ENCODE measurements at places on chromosomes 3 and 15.

- DNase-seq: no peak
Measured at GRCh38 chr15:69161878-69162213, 1.4 kb downstream of the GLCE start.

DNA sequence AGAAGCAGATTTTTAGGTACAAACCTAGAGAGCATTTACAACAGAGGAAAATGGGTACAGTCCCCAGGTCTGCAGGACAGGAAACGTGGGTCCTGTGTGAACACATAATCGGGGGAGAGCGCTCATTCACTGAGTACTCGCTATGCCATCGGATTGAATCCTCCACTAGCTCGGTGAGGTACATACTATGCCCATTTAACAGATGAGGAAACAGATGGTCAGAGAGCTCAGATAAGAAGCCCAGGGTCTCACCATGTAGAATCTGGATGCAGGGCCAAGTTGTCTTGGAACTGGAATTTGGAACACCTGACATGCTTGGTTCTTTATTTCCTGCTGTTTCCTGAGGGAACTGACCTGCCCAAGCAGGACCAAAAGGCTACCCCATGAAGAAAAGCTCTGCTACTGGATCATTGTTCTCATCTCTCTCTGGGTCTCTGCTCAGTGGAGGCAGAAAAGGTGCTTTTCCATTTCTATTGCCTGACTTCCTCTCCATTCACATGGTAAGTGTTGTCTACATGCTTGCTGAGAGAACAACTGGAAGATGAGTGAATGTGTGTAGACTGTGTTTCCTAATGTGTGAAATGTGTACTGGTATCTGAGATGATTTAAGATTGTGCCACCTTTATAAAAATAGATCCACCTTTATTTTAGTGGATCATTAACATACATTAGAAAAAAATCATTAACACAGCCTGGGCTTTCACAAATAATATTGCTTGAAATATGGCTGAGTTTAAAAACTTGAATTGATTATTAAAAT, 89.1 kb downstream of the TGFBR2 start:
- DNase-seq: no peak

DNA sequence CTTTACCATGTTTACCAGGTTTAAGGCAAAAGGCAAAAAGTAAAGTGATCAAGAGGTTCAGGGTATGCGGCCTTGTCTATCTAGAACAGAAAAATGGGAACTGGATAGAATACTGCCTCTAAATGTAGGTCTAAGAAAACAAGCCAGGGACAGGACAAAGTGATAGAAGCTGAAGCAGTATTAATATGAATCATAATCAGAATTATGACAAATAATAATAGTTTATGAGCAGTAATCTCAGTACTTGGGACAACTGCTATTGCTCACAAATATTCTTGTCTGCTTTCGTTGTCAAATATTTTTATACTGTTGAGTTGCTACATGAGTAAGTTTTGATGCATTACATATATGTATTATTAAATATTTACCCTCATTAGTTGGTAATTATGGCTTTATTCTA, 356.9 kb upstream of the RBMS3 start:
- no peak for DNase-seq

- DNase-seq: no peak
Measured at GRCh38 chr3:11641316-11641682, 2.4 kb downstream of the VGLL4 start.

- no peak for DNase-seq
Measured at GRCh38 chr15:42608110-42608531, 32.7 kb downstream of the STARD9 start.

DNA sequence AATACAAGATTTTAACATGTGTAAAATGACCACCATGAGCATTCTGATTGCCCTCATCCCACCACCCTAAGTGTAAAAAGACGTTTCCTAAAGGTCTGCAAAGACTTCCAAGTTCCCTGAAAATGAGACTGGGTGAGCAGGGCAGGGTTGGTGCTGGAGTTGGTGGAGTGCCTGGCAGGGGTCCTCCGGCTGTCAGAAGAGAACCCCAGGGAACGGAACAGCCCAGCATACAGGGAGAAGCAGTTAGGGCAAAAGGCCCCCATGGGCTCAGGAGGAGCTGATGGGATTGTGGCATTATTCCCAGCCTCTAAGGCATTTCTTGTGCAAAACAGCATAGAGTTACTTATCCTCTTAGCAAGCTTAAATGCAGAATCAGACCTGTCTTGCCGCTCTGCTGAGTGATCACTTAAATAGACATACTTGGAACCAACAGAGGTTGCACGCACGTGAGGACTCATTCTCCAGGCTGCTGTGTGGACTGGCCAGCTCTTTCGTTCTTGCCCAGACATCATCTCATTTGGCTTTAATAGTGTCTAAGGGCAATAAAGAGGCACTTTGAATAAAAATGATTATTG, 36.0 kb downstream of the XYLB start:
- DNase-seq: no peak

- DNase-seq: no peak
Measured at GRCh38 chr3:43400167-43400566, 113.8 kb downstream of the SNRK start.

DNA sequence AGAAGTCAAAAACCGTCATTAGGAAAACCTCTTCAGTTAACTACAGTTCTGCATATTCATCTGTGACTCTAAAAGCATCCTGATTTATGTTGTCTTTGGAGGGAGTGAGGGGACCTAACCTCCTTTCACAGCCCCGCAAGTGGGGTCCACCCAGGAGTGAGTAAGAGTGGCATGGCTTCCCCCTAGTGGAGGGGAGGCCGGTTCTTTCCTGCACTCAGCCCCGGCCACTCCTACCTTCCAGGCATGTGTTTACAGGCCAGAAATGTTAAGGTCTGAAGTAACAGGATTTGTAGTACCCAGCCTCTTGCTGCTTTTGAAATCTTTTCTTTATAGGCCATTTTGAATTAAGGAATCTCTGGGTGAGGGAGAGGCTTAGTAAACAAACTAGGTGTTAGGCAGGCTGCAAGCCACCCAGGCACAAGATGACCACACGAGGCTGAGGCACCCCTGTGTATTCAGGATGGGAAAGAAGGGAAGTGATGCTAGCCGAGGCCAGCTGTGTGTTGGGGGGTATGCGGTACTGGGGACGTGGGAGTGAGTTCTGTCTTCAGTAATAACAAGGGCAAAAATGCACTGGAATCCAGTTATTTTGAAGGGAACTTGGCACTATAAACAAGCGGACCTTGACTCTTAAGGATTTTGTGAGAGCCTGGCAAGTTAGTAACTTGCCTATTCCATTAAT, 50.5 kb downstream of the CTDSPL start:
- DNase-seq: no peak

DNA sequence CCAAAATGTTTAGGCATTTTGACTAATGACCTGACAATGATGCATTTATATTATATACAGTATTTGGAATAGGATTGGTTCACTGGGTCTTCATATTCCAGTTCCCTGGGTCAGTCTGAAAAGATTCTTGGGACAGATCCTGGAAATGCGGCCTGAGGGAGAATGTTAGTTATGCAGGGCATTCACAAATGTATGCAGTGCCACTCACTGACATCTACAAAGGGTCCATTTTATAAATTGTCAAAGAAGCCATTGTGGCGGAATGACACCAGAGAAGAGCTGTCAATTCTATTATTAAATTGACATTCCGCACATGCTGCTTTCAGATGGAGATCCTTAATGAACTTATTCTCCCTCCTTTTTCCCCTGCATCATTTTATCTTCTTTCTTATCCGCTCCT, 176.6 kb downstream of the VGLL3 start:
- no peak for DNase-seq

DNA sequence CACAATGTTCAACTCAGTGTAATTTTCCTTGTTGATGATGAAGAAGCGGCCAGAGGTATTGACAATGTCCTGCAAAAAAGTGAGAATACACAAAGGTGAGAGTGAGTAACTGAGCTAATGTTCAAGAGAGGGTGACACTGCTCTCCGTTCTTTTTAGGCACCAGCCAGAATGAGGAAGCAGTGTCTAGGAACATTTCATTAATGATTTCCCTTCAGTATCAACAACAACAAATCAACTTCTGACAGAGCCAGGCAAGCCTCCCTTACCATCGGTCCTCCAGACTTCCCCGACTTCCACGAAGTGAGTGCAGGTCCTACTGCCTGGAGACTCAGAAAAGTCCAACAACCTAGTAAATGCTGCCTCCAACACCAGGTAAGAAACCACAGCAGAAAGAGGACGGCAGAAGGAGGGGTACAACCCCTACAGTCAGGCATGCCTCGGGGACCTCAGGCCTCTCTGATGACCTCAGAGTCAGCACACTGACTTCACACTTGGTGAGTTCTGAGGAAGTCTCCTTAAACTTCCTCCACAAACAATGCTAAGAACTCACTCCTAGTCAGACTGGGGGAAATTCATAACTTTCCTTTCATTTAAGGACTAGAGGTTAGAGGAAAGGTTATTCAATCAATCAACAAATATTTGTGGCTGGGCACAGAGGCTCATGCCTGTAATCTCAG, 62.7 kb downstream of the NPTN start:
- DNase-seq: no peak

DNA sequence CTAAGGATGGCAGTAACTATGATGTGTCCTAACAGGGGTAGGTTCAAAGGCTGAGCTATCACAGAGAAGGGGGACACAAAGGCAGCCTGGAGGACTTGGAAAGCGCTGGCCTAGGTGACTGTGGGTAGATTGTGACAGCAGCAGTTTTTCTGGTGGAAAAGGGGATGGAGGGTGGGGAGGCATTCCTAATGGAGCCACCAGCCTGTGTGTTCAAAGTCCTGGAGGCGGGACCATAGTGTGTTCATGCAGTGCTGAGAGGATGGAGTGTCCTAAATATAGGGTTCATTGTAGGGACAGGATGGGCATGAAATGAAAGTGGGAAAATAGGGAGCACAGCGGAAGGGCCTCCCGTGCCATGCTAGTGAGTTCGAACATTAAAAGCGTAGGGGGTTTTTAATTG, 51.5 kb upstream of the POLR2M start:
- DNase-seq: no peak

DNA sequence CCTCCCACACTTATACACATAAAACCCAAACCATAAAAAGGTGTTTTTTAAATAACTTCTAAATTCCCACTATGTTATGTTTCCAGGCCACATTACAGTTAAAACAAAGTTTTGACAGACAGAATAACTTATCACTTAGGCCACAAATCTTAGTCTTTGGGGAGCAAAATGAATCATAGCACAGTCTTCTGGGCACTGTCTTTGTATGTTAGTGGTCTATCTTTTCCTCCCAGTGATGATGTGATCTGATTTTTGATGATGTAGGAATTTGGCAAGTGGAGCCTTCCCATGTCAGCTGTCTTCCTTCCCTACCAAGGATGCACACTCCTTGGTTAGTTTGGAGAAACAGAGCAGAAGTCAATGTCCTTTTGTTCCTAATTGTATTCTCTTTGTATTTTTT, 67.3 kb downstream of the THSD4 start:
- DNase-seq: no peak

DNA sequence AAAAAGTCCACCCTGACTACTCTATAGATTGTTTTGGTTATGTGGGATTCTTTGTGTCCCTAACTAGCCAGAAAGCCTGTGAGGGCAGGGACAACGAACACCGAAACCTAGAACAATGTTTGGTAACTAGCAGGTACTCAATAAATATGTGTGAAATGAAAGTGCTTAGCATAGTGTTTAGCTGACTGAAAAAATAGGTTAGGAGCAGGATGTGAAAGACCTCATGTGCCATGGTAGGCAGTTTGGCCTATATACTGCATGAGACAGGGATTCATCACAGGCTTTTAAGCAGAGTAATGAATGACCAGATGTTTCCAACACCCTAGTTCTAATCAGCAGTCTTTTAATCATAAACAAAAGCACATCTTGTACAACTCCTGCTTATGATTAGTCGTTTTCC, 64.2 kb downstream of the MYO5A start:
- DNase-seq: no peak

DNA sequence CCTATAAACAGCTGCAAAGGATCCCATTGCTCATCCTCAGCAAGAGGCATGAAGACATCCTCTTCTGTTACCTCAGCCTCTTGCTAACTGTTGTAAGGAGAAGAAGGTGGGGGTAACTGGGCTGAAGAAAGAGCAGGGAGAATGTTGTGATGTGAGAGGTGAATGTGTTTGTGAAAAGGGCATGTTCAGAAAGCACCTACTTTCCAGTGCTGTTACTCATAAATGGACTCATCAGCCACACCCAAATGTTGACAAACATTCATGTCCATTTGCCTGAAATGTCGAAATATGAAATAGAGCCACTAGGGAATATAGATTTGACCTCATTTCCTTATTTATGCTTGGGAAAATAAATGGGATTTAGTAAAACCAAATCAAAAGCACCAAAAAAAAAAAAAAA, 12.6 kb downstream of the SLC24A1 start:
- no peak for DNase-seq

- DNase-seq: no peak
Measured at GRCh38 chr15:85494048-85494777, 113.8 kb downstream of the AKAP13 start.

DNA sequence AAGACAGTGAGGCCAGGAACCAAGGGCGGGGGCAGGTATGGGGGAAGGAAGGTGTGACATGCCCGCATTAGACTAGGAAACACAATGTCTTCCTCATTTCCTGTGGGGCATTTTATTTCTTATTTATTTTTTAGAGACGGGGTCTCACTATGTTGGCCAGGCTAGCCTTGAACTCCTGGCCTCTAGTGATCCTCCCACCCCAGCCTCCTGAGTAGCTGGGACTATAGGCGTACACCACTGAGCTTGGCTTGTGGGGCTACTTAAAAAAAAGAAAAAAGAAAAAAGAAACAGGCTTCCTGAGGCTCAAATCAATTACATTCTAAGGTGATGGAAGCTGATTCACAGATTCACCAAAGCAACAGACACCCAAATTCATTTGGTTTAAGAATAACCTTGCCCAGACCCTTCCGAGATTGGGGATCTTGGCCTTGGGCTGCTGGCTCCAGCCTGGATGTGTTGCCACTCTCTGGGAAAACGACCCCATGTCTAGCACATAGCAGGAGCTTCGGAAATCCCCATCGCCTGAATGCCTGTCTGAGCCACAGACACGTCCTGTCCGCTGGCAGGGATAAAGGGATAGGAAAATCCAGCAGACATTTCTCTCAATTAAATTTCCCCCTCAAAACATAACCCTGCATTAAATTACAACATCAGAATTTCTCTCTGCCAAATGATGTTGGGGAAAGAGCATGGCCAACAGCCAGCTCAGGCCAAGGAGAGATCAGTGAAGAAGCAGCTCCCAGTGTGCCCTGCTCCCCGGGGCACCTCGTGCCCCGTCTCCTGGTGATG, 13.0 kb downstream of the CPN2 start:
- no peak for DNase-seq

GRCh38 chr3:61226166-61226686, 25.0 kb downstream of the FHIT start:
- DNase-seq: no peak

DNA sequence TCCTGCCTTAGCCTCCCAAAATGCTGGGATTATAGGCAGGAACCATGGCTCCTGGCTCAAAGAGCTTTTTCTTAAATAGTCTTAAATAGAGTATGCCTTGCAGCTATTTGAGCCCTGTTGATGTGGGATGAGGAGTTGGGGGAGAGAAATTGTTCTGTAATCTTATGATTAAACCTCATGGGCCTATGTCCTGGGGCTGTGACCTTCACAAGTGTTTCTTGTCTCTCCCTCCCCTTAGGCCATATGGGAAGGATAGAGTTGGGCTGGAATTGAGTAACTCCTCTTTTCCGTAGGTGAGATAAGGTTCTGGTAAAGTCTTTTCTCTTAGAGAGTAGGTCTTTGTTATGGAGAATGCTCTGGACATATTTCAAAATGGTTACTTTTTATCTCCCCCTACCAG, 114.3 kb downstream of the ARNT2 start:
- no peak for DNase-seq

Data from NCI-H1092 (cell line).